ENCODE measurements at places on chromosomes 6 and 20.

DNA sequence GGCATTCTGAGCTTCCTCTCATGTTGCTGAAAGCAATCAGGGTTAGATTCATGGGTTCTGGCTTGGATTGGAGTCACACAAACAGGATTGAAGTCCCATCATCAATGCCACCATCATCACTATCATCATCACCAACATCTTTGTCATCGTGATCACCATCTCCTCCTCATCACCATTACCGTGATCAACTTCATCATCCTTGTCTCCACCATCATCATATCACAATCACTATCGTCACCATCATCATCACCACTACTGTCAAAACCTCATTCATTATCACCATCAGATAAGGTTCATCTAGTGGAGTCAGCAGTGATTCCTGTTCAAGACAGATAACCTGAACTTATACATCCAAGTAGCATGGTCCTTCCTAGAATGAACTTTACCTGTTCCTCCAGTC is 193.8 kb upstream of the RIN2 start:
- no peak for DNase-seq

- DNase-seq: no peak
These were observed 3.7 kb upstream of the IP6K3 start for GRCh38 chr6:33750244-33750991.

GRCh38 chr6:53433951-53434285 is 85.2 kb upstream of the ELOVL5 start:
- DNase-seq: no peak

DNA sequence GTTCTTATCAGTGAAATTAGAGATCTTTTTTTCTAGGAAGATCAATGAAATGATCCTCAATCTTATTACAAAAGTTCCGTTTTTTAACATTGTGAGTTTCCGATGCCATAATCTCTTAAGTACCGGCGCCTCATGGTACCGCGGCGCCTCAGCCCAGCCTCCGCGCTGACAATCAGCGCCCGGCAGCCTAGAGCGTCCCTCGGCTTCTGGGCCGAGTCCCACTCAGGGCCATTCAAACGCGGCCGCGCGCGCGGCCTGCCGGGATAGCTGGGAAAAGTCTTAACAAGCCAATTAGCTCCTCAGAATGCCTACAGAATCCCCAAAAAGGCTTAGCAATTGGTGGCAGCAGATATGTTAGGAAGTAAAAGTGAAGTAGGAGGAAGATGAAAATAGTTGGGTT is 204.8 kb downstream of the ADGB start:
- DNase-seq: no peak

GRCh38 chr6:104484626-104485025 is 375.1 kb downstream of the HACE1 start:
- no peak for DNase-seq

- no peak for DNase-seq
These were observed 23.1 kb upstream of the DCBLD1 start for GRCh38 chr6:117459204-117459944.

GRCh38 chr20:50540620-50541605 is 30.7 kb downstream of the PTPN1 start:
- DNase-seq: no peak

GRCh38 chr20:52748990-52749389 is 223.2 kb upstream of the TSHZ2 start:
- no peak for DNase-seq

DNA sequence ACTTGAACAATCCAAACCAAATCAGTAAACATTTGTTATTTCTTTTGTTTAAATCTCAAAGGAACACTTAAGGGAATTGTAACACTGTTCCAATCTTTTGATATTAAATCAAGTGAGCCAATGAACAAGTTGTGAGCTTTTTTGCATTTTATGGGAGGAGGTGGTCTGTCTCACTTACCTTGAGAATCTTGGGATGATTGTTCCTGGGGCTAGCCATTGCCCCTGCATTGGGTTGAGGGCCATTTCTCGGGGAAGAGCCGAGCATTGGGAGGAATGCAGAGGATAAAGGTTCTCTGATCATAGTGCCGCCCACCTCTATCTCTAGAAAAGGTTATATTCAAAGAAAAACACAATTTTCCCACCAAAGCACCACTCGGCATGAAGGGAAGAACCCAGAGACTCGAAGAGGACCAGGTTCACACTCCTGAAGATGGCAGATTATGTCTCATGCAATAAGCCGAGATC is 13.8 kb upstream of the TFB1M start:
- no peak for DNase-seq

DNA sequence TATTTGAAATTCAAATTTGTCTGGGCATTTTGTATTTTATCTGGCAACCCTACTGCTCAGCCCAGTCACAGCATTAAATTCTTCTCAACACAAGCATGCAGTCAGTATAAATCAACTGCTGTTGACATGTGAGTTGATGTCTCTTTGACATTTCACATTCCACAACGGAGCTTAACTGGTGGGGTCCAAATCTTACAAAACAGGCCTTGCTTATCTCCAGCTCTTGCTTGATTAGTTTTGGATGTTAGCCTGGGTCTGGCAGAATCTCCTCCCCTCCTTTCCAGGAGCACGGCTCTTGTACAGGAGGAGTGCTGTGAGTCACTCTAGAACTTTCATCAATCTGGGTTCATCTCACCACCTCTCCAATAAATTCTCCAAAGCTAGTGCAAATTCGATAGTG is 80.8 kb upstream of the PHACTR1 start:
- no peak for DNase-seq

DNA sequence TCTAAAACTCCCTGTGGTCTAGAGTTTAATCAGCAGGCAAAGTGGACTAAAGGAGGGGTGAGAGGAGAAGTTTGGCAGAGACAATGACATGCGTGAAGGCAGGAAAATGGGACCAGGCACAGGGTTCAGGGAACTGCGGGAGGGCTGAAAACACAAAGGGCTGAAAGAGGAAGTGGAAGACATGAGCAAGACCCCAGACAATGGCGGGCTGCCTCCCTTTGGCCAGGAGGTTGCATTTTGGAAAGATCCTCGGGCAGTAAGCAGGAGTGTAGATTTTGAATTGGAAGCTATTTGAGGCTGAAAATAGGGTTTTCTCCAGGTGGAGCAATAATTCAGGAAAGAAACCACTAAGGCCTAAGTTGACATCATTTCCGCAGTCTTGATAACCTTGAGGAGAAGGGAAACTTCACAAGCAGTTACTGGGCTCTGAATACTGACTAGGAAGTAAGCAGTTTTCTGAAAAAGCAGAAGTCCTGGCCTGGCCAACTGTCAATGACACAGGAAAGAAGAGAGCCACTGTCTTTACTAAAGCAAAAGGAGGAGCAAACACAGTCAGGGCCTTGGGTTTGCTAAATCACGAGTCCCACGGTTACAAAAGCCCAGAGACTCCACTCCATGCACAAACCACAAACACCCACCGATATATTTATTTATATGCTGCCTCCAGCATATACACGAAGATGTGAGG is 3.4 kb downstream of the LY86 start:
- no peak for DNase-seq

GRCh38 chr20:61924211-61924857 is 141.3 kb downstream of the TAF4 start:
- no peak for DNase-seq

DNA sequence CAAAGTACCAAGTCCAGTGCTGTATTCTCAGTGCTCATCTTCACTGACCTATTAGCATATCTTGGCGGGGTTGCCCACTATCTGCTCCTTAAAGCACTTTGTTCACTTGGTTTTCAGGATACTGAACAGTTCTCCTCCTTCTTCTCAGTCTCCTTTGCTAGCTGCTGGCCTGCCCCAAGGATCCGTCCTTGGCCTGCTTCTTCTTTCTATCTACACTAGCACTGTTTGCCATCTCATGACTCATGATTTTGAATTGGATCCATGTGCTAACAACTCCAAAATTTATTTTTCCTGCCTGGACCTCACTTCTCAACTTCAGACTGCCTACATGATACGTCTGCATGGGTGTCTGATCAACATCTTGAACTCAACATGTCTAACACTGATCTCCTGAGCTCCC is 15.5 kb downstream of the TPD52L1 start:
- DNase-seq: no peak

DNA sequence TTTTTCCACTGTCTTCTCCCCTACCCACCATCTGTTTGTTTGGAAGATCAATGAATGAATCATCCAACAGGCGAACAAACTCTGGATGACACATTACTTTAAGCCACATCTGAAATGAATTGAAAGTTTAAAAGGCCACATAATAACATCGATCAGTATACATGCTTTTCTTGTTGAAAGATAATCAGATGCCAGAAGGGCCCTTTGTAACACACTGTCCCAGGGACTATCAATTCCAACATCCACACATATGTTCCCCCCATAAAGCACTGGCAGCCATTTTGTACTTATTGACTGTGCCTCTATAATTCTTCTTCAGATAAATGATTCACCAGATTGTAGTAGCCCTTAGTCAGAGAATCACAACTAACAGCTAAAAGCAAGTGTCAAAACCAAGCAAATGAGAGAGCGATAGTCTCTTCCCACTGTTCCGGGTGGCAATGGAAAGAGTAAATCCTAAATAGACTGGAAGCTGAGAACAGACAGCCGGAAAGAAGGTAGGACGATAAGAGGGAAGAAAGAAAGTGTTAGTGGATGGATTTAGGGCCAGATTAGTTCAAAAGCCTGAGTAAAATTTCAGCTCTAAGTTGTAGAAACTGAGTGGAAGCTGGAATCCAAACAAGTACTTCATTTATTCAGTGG is 184.9 kb upstream of the TENT5A start:
- peak; percentile 26 for DNase-seq
